ENCODE measurements at places on chromosomes 12 and 14.

- peak; percentile 3 for DNase-seq
Measured at GRCh38 chr12:102406033-102406584, 74.3 kb downstream of the IGF1 start.

DNA sequence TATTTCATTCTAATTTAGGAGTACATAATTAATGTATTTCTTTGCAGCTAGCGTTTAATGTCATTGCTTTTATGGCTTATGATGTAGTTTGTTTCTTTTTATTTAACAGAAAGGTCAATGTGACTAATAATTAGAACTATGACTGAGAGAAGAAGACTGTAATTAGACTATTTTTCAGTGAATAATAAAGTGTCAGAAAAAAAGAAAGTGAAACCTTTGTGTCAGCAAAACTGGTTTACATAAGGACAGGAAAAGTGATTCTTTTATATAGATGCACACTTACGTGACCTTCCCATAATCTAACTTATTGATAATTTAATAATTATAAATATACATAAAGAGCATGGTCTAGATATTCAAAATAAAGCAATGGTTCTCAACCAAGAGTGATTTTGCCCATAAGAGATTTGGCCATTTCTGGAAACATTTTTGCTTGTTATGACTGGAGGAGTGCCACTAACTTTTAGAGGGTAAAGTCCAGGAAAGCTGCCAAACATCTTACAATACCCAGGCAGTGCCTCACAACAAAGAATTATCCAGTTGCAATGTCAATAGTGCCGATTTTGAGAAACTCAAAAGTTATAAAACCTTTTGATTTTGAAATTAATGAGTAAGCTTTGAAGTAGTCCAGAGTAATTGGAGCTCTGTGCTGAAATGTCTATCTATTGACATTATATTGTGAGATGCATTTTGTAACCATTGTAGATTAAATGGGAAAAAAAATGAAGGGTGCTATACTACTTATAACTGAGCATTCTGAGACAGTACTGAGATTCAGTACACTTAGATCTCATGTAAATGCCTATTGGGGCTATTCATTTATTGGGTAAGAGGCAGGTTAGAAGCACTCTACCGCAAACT lies 227.1 kb downstream of the C12orf50 start:
- no peak for DNase-seq

DNA sequence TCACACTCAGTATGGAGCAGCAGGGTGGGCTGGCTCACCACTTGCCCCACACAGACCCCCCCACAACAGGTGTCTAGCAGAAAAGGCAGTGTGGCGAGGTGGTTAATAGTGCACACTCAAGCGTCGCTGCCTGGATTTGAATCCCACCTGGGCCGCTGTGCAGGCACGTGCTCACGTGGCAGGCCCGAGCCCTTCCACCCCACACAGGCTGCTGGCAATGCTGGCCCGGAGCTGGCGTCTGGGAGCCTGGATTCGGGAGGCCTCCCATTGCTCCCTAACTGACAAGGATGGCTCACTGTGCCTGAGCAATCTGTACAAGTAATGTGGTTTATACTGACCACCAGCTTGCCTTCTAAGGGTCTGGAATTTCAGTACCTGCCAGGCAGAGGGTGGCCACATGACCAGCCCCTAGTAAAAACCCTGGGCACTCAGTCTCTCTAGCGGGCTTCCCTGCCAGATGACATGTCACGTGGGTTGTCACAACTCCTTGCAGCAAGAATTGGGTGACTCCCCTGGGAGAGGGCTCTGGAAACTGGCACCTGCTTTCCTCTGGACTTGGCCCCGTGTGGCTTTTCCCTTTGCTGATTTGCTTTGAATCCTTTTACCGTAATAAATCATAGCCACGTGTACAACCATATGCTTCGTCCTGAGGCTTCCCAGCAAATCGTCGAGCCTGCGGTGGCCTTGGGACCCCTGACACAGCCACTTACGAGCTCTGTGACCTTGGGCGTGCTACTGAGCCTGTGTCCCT lies 72.8 kb downstream of the SCARB1 start:
- DNase-seq = no peak

DNA sequence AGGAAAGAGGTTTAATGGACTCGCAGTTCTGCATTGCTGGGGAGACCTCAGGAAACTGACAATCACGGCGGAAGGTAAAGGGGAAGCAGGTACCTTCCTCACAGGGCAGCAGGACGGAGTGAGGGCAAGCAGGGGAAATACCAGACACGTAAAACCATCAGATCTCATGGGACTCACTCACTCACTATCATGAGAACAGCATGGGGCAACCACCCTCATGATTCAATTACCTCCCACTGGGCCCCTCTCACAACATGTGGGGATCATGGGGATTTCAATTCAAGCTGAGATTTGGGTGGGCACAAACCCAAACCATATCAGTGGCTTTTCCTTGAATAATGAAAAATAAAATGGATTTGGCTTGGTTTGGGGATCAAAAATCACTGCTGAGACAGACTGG lies 380.5 kb downstream of the VRK1 start:
- no peak for DNase-seq

- no peak for DNase-seq
Measured at GRCh38 chr14:24900269-24901100, 149.5 kb downstream of the STXBP6 start.

- no peak for DNase-seq
Measured at GRCh38 chr14:81275305-81276072, 54.7 kb upstream of the GTF2A1 start.

DNA sequence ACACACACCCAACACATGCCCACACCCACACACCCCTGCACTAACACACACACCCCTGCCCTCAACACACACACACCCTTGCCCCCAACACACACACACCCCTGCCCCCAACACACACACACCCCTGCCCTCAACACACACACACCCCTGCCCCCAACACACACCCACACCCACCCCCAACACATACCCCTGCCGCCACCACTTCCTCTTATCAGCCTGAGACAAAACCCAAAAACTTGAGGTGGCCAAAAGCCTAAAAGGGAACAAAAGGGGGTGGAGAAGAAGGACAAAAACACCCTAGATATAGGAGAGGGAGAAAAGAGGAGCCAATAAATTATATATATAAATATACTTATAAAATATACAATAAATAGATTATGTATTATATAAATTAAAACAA lies 9.1 kb upstream of the DEGS2 start:
- DNase-seq = peak; percentile 94

GRCh38 chr12:87344699-87345098 lies 684.5 kb downstream of the C12orf50 start:
- DNase-seq = no peak

GRCh38 chr14:58752771-58753201 lies 115.0 kb downstream of the DACT1 start:
- peak; percentile 74 for DNase-seq

DNA sequence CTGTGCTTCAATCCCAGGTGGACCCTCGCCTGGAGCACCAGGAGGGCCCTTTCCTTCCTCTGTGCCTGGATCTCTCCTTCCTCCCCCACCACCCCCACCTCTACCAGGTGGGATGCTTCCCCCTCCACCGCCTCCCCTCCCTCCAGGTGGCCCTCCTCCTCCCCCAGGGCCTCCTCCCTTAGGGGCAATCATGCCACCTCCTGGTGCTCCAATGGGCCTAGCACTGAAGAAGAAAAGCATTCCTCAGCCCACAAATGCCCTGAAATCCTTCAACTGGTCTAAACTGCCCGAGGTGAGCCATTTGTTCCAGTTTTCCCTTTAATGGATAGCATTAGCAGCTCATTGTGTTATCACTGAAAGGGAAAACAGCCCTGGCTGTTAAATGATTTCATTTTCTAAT lies 134.0 kb downstream of the GPR135 start:
- DNase-seq = no peak

DNA sequence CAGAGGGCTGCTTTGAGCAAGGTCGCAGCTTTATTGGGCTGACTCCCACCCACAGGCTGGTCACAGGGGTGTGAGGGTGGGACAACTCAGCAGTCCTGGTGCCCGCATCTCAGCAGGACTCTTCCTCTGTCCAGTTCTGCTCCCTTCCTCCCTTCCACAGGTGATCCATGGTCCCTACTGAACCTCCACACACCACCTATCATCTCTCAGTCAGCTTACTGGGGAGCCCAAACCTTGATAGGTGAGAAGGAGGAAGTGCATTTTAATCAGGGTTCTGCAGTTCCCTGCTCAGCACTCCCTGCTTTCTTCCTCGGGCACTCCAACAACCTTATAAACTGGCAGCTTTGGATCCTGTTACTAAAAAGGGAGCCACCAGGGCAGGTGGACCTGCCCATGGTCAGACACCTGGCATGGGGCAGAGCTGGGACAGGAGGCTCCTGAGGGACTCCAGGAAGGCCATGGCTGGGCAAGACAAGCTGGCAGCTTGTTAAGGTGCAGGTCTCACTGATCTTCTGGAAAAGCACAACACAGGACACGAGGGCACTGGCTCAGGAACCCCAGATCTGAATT lies 664.6 kb downstream of the BCL11B start:
- no peak for DNase-seq
